Stimulated activated CD8-positive, alpha-beta memory T cell treated with anti-CD3 and anti-CD28 coated beads, Interleukin-4, amount 100 ng/mL, for 24 hours (primary cell): ENCODE measurements at places on chromosomes 11 and 22.

GRCh38 chr11:77167111-77167626, 39.1 kb downstream of the MYO7A start:
- DNase-seq: no peak

DNA sequence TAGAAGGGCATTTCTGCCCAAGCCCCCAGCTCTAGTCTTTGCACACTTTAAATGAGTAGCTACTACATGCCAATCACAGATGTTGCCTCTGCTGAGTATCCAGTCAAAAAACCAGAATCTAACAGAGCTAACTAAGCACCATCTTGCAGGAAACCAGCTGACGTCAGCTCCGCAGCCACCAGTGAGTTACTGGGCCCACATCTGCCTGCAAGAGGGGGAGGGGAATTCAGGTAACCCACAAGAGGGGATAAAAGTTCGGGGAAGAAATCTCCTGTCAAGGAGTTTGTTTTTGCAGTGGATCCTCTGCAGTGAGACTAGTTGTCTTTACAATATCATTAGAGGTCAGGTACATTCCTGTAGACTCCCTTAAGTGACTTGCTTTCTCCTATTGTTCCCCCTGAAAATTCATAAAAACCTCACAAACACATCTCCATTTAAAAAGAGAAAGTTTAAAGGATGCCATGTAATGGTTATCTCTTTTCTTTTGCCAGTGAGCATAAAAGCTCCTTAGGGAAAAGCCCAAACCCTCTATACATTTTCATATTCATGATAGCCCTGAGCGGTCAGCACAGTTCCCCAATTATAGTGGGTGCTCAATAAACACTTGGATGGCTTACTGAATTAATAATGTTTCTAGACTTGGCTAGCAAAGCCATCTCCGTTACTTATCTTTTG, 9.3 kb downstream of the CD44 start:
- no peak for DNase-seq

DNA sequence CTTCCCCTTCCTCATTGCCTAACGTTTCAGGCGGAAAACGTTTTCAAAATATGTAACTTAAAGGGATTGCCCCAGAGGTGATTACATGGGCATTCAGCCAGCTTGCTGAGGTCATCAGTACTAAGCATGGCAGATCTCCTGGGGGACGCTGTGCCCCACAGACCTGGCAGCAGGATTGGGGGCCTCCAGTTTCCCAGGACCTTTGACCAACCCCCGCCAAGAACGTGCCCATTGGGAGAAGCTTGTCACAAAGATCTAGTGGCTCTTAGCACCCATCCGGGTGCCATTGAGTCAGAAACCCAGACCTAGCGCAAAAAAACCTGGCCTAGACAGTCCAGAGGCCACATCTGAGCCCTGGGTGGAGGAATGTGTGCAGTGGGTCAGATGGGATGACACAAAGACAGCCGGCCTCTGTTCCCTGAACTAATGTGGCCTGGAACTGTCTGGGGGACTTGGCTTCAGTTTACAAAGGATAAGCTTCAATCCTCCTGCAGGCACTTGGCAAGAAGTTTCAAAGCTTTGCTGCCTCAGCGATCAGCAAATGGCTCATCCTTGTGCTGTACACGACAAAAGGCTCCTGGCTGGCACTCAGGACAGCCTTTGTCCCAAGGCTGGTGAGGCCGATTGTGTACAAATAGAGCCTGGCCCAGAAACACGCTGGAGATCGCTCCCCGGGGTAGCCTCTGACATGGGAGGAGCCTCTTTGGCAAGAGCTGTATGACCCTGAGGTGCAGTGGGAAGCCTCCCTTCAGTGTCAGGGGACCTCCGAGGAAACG, 9.5 kb downstream of the C1QTNF6 start:
- DNase-seq: no peak

- DNase-seq: no peak
Observed at GRCh38 chr11:10520562-10520961, 20.4 kb downstream of the RNF141 start.

DNA sequence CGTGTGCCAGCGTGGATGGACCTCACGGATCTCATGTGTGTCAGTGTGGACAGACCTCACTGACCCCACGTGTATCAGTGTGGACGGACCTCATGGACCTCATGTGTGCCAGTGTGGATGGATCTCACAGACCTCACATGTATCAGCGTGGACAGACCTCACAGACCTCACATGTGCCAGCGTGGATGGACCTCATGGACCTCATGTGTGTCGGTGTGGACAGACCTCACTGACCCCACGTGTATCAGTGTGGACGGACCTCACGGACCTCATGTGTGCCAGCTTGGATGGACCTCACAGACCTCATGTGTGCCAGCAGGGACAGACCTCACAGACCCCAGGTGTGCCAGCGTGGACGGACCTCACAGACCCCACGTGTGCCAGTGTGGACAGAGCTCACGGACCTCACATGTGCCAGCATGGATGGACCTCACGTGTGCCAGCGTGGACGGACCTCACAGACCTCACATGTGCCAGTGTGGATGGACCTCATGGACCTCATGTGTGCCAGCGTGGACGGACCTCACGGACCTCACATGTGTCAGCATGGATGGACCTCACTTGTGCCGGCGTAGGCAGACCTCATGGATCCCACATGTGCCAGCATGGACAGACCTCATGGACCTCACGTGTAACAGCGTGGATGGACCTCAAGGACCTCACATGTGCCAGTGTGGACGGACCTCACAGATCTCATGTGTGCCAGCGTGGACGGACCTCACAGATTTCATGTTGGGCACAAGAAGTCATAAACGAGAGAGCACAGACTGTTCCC, 18.2 kb downstream of the TTLL8 start:
- DNase-seq: no peak
